ENCODE measurements at places on chromosomes 2 and 18.

DNA sequence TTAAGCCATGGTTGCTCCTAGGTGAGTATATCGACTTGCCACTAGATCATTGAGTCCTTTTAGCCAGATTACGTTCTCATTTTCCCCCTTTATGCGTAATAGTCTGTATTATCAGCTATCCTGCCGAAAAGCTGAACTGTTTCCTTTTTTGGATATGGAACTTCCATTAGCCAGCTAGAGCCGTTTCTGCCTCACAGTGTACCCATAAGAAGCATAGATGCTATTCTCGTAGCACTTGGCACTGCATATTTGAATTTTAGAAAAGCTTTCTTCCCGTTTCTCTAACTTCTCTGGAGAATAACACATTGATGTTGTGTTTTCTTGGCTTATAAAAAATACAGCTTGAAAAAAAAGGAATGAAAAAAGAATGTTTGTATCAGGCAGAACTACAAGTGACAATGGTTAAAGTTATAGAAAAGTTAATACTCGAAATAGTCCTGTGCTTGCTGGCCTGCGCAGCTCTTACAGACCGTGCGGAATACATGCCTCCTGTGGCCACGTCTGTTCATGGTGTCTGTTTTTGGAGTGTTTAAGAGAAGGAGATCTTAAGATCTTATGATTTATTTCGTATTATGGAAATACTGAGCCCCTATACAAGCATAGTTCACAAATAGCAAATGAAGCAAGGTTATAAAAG is 710 bp downstream of the DUSP19 start:
- no peak for DNase-seq

- no peak for DNase-seq
These were observed 1.1 kb upstream of the BOLL start for GRCh38 chr2:197786010-197786877.

- no peak for DNase-seq
These were observed 162.1 kb downstream of the BCL2 start for GRCh38 chr18:63157293-63158011.

GRCh38 chr2:101930019-101930418 is 61.7 kb upstream of the IL1R2 start:
- no peak for DNase-seq

DNA sequence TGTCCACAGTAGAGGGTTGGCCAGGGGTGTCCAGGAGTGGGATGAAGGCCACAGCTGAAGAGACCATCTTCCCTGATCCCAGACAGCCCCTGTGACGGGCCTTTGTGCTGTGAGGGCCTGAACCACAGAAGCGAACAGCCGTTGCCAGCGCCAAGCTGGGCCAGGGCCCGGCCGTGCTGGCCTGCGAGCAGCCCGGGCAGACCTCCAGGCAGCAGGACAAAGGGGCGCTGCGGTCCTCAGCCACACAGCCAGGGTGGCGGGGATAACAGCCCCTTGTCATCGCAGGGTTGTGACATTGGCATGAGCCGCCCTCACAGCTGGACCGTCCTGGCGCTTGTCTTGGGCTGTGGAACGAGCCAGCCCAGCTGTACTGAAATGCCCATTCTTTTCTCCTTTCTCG is 161.1 kb downstream of the FAM210A start:
- peak; percentile 53 for DNase-seq

DNA sequence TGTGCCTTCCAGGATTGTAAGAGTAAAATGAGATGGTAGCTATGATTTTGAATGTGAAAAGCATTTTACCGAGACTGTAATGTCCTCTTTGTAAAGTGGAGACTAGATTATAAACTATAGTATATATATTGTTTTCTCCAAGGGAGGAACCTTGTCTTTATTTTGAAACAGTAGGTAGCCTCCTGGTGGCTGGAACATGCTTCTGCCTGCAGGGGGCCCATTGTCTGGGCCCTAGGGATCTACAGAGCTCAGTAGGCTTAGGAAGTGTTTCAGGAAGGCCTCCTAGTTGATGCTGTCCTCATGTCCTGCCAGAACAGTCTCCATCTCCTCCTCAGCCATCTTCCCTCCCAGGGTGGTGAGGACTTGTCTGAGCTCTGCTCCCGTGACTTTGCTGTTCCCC is 3.0 kb downstream of the PIKFYVE start:
- DNase-seq = no peak

GRCh38 chr2:160406591-160407392 is 86.8 kb downstream of the RBMS1 start:
- DNase-seq = no peak

GRCh38 chr2:119827866-119828507 is 68.3 kb downstream of the PTPN4 start:
- no peak for DNase-seq

GRCh38 chr2:233386382-233387041 is 32.2 kb downstream of the DGKD start:
- DNase-seq = no peak

- DNase-seq = no peak
These were observed 34.1 kb downstream of the NHEJ1 start for GRCh38 chr2:219126555-219126954.

DNA sequence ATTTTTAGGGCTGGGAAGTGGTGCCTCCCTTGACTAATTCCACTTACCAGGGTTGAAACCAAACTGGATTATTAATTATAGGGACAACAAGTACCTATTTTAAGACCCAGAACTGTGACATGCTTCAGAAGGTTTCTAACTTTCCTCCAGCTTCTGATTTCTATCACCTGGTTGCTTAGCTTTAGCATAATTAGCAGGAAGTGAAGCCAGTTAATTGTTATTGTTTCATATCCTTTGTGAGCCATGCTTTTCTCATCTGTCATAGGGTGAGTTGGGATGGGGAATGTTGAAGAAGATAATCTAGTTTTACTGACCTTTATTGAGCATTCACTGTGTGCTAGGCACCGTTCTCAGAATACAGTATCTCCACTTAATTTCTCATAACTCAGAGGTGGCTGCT is 3.2 kb downstream of the YPEL5 start:
- no peak for DNase-seq

- no peak for DNase-seq
These were observed 54.2 kb downstream of the MDH1 start for GRCh38 chr2:63642946-63643345.

DNA sequence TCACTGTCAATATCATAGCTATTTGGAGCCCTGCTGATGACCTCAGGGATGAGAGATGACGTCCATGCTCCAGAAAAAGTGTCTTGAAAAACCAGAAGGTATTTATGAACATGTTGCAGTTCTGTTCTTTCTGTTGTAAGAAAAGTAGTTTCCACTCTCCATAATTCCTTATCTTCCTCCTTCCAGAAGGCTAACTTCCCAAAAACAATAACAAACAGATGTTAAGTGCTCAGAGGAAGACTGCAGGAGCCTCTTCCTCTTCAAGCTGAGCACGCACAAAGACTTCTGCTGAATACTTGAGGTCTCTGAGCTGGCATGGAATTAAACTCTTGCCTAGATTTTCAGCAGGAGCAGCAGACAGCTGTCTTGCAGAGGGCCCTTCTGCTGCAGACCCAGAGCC is 434.5 kb upstream of the KLHL29 start:
- no peak for DNase-seq

GRCh38 chr2:23564615-23564960 is 179.6 kb downstream of the KLHL29 start:
- DNase-seq = no peak

DNA sequence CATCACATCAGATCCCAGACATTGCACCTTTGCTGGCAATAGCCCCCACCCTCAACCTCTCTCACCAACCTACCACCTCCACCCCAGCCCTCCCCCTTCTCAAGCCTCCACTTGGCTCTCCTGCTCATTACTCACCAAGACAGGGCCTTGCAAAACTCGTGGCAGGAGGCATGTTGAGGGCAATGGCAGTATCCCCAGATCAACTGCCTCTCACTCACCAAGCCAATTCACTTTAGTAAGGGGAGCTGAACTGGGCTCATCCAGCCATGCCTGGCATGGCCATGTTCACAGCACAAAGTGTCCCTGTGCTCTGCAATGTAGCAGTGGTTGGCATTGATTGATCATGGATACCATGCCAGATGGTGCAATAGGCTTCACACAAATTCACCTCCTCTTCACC is 46.3 kb upstream of the TEX51 start:
- DNase-seq = no peak

GRCh38 chr2:222193328-222193983 is 105.3 kb downstream of the PAX3 start:
- no peak for DNase-seq

- DNase-seq = no peak
These were observed 36.3 kb upstream of the SMAD7 start for GRCh38 chr18:48986851-48987761.

GRCh38 chr2:176490061-176490861 is 221.0 kb downstream of the MTX2 start:
- no peak for DNase-seq

DNA sequence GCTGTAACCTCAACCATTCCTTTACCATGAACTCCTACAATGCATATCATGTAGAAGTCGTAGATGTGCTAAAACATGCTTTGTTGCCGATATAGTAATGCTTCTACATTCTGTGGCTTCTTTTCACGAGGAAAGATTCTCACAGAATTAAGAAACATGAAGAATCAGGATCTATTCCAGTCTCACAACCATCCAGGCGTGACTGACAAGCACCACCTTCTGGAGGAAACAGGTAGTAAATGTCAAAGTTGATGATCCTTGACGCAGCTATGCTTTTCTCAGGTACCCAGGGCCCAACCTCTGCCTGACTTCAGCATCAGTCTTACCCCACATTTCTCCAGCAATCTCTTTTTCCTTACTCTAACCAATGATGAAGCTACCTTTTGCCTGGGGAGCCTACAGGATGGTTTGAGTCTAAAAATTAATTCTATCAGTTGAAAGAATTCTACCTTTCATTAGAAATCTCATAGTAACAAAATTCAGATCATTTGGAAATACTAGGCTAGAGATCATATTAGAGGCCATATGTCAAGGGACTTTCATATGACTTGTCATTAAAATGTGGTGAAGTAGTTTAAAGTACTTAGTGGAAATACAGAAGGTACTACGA is 123.3 kb upstream of the RND3 start:
- DNase-seq = peak; percentile 27

DNA sequence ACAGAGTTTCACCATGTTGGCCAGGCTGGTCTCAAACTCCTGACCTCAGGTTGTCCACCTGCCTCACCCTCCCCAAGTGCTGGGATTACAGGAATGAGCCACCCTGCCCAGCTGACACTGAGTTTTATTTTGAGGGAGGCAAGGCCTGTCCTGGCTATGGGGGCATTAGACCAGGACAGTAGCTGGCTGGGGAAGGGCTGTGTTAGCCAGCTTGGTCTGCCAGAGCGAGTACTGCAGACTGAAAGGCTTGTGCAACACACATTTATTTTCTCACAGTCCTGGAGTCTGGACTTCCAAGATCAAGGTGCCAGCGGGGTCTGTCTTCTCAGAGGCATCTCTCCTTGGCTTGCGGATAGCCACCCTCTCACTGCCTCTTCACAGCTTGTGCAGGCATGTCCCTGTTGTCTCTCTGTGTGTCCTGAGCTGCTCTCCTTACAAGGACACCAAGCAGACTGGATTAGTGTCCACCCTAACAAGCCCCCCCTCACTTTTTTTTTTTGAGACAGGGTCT is 59.4 kb upstream of the HAAO start:
- no peak for DNase-seq

DNA sequence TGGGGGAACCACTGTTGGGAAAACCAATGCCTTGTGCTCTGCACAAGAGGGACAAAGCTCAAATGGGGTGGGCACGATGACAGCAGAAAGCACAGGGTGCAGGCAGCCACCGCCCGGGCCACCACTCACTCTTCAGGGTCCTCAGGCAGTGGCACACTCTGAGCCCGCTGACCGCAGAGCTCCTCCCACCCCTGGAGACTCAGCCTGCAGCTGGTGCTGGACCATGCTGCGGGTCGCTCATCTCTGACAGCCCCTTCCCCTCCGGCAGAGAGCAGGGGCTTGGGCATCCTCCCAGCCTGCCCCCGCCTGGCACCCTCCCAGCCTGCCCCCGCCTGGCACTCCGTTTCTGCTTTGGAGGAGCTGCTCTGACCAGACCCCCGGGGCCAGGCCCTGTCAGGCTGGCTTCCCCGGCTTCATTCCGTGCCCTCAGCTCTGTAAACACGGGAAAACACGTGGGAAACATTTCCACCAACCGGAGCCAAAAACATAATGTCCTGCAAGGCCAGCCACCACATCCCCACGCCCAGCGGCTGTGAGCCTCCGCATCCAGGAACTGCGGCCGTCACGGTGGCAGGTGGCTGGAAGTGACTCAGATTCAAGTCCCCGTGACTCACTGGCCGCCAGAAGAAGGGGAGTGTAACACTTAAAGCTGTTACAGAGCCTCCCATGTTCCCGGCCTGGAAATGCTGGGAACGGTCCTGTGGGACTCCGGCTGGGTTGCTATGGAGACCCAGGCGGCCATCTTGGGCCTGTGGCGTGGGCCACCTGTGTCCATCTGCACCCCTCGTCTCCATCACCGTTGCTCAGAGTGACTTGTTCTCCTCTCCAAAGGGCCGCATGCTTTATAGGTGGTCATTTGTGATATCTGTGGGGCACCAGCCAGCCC is 6.8 kb upstream of the SNED1 start:
- DNase-seq = peak; percentile 76

DNA sequence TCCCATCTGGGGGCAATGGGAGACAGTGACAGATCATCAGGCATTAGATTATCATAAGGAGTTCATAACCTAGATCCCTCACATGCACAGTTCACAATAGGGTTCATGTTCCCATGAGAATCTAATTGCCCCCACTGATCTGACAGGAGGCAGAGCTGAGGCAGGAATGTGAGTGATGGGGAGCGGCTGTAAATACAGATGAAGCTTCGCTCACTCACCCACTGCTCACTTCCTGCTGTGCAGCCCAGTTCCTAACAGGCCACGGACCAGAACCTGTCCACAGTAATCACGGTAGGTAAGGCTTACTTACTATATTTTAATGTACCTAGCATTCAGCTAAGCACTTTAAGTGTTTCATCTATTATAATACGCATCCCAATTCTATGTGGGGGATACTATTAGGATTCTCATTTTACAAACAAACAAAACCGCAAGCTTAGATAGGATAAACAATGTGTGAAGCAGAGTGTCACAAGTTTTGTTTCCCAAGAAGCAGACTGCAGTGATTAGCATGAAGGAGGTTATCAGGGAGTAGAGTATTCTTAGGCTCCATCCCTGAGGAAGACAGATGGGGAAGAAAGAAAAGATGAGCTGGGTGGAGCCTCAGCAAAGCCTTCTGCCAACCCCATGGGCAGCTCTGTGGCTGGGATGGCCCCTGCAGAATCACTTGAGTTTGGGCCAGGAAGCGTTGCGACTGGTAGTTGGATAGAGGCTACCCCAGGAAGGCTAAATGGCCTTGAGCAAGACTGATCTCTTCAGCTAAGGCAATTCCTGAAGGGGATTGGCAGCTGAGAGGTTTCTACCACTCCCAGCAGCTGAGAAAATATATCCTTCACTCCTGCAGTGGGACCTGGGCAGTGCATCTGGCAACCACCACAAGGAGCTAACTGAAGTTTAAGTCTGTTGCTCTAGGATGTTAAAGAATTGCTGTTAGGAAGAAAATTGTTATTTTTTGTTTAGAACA is 133.1 kb downstream of the MREG start:
- no peak for DNase-seq

DNA sequence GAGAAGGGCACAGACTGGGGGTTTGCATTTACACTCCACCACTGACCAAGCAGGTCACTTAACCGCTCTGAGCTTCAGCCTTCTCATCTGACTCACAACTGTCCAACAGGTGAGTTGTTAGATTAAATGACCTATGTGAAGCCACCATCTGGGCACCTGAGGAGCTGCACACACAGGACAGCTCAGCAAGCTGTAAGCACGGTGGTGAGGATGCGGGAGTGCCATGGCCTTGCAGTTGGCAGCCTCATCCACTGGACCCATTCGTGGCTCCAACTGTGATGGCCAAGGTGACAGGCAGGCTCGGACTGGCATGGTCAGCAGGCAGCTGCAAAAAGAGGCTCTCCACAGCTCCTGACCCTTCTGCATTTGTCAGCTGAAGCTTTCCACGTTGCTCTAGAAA is 23.3 kb upstream of the AMMECR1L start:
- no peak for DNase-seq
